ENCODE measurements at places on chromosomes 2 and 18. TPM values are rescaled to one million over a fixed set of nuclear protein-coding genes. Genes with fewer than 3 reads are reported as not detected.

GRCh38 chr2:119283873-119284331 is 60.3 kb downstream of the STEAP3 start:
- DNase-seq: no peak

The TBR1 gene
- not detected for total RNA-seq

- DNase-seq: no peak
These were observed 9.0 kb upstream of the RNF103 start for GRCh38 chr2:86632672-86633071.

The ERFE gene
- 64.1 TPM for total RNA-seq

The ANKRD30B gene
- 0.70 TPM for total RNA-seq

DNA sequence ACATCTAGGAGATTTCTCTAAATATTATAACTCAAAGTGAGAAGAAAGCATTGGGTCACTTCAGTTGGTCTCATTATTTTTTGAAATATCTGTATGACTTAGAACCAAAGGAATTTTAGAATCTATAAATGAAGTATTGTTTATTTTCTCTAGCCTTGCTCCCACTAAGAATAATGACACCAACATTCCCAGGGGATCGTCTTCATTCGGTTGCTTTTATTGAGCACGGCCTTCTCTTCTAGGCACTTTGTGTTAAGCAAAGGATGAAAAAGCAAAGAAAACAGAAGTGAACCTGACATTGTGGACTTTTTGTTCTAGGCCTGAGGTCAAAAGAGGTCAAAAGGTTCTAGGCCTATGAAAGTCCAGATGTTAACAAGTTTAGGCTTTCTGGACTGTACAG is 231.9 kb downstream of the GALR1 start:
- no peak for DNase-seq

GRCh38 chr18:56285387-56286065 is 352.9 kb downstream of the TXNL1 start:
- DNase-seq: no peak

DNA sequence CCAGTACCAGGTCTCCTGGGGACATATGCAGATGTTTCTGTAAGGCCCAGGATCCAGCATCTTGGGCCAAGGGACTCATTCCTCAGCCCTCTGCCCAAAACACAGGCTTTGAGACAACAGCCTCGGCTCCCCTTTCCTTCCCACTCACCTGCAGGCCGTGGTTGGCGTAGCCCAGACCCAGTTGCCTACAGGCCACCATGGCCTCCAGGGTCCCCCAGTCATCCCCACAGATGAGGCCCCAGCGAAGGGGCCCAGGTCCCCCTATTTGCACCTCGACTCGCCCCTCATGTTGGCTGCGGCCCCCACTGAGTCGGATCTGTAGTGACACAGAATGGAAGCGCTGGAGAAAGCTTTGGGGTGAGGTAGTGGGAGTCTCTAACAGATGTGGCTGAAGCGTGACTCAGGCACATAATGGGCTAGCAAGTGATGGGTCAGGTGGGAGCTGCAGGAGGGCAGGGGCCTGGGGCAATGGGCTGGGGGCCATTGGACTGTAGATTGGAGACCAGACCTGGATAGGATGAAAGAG is 5.8 kb downstream of the HTRA2 start:
- DNase-seq: no peak

DNA sequence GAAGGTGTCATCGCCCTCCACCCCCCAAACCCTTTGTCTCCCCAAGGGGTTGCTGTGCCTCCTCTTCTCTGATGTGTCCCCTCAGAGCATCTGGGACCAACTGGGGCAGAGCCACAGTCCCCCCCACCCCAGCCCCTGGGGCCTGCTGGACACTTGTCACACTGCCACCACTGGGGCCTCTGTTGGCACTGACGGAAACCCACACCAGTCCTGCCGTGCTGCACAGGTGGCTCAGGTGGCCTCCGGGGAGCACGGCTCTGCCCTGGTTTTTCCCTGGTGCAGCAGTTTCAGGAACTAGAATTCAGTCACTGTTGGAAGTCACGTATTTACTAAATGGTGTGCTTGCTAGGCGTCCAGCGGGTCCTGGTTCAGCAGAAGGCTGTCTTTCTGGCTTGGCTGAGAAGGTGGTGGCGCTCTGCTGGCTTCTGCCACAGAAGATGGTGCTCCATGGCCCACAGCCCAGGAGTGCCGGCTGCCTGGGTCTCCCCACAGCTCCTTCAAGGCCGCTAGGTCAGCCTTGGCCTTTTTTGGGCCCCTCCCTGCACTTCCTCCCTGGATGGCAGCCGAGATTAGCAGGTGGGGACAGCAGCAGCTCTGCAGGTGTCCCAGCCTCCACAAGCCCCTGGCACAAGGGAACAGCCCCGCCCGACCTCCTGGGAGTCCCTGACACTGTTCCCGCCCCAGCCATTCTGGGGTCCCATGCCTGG is 18.6 kb upstream of the KLHL30 start:
- DNase-seq: no peak

GRCh38 chr2:4882421-4882820 is 809.8 kb upstream of the SOX11 start:
- DNase-seq: no peak

GRCh38 chr2:68108120-68108519 is 45.3 kb upstream of the C1D start:
- no peak for DNase-seq

The GNLY gene
- total RNA-seq: not detected

GRCh38 chr18:65788373-65788772 is 37.6 kb downstream of the CDH7 start:
- no peak for DNase-seq

DNA sequence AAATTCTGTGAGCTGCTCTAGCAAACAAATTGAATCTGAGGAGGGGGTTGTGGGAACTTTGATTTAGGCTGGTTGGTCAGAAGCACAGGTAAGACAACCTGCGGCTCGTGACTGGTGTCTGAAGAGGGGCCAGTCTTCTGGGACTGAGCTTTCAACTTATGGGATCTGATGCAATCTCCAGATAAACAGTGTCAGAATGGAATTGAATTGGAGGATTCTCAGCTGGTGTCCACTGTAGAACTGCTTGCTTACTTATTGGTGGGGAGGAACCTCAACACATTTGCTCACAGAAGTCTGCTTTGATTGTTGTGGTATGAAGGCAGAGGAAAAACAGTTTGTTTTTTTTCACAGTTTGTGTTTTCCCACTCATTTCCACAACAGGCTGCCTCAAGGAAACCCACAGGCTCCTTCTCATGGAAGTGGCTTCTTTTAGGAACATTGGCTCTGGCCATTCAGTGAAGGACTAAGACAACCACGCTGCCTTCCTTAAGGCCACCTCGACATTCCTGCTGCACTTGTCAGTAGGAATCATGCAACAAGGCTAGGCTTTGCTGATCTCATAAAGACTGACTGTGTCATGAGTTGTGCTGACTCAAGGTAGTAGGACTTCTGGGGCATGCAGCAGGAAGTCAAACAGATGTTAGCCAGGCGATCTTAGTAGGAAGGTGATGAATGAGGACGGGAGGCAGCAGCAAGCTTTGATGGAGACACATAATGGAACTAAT is 104.7 kb downstream of the TSN start:
- DNase-seq: no peak

DNA sequence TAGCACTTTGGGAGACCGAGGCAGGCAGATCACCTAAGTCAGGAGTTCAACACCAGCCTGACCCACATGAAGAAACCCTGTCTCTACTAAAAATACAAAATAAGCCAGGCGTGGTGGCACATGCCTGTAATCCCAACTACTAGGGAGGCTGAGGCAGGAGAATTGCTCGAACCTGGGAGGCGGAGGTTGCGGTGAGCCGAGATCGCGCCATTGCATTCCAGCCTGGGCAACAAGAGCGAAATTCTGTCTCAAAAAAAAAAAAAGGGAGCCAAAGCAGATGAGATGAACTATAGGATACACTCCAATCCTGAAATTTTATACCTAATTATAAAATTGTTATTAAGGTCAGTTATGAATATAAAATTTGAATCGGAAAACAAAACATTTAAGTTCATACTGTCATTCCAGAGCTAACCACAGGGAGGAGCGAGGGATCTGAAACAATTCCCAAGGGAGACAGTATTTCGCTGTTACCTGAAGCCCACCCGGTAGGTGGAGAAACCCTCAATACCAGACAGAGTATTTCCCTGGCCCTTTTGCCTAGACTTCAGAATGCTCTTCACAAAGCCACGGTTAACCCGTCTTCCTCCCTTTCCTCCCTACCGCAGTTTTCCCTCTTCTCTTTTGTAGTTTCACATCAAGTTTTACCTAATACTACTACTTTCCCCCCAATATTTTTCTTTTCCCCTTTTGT is 1.4 kb downstream of the PPM1G start:
- DNase-seq: no peak

DNA sequence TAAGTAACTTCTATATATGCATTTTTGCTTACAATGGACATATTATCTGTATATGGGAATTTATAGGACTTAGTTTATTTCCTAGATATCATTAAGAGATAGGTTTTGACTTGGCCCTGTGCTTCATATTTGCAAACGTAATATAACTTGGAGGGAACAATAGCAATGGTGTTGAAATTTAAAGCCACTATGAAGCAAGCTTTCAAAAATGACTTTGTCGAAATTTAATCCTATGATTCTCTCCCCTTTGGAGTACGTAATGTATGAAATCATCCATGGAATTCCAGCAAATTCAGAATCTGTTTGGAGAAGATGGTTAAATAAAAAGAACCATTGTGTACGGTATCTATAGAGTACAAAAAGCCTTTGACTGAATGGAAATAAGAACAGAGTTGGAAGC is 486.3 kb downstream of the ARHGAP15 start:
- DNase-seq: no peak

The C2orf68 gene
- 5.8 TPM for total RNA-seq

DNA sequence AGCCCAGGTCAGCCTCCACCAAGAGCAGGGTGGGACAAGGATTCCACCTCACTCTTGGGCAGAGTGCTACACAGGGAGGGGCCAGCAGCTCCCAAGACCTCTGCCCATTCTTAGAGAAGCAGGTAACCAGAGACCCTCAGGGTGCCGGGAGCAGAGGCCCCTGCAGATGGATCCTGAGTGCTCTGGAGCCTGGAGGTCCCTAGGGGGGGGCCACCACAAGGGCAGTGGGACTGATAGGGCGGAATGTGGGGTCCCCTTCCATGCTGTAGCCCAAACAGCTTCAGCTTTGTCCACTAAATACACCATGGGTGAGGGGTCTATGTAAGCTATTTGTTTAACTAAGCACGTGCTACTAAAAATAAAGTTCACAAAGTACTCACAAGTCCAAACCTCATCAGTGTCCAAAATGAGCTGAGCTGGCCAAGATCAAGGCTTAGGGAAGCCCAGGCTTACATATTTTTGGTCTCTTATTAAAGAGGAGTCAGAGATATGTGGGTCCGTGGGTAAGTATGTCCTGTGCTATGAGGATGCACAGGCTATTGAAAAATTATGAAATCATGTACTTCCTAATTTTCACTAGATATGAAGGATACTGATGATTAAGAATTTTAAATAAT is 21.5 kb upstream of the GPC1 start:
- DNase-seq: no peak

Data from glomerular endothelial cell (primary cell).